ENCODE measurements at places on chromosomes 12 and 14.

GRCh38 chr12:88720231-88720630, 140.0 kb upstream of the KITLG start:
- DNase-seq, result no peak

DNA sequence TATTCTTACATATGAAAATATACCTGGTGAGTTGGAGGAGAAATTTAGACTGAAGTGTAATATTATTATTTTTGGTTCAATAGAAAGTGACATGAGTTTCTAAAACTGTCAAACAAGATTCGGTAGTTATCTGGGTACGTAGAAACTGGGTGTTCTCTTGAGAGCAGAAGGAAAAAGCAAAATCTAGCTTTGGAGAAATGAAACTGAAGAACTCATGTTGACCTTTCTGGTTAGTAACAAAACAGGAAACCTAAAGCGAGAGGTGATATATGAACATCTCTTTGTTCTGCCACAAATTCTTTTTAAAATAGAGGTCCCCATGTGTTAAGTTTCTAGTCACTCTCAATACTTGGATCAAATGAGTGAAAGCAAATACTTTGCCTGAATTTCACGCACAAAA, 401.7 kb downstream of the TRHDE start:
- DNase-seq, result no peak

DNA sequence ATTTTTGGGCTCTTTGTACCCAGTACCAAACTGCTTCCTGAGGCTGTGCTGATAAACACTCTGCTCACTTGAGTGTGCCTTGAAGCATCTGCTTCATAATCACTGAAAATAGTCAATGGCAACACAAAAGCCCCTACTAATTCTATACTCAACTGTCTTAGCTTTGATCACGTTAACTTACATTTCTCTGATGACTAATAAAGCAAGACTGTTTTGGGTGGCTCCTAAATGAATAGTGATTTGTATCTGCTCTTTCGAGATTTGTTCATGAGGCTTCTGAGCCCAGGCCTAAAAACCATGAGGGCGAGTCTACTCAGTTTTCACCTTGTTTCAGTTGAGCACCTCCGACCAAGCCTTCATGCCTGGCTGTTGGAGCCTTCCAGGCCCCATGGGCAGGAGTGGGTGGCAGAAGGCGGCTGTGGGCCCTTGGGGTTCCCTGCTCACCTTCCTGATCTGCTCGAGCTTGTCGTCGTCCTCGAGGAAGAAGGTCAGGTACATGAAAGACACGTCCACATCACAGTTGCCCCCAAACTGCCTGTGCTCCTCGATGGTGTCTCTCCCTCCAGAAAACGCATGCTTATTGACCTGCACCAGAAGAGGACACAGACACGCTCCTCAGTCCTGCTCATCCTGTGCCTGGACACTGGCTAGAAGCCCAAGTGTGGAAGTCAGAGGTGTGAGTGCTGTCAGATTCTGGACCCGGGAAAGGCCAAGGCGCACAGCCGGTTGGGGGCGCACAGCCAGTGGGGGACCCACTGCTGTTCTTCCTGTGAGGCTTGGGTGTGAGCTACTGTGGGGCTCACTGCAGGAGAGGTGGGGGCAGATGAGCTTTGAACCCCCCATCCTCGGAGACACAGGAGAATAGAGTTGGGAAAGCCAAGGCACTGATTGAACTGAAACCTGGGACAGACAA, 13.7 kb downstream of the SLC25A47 start:
- DNase-seq, result peak; percentile 30

- no peak for DNase-seq
Measured at GRCh38 chr14:87656315-87656714, 336.7 kb downstream of the GALC start.

DNA sequence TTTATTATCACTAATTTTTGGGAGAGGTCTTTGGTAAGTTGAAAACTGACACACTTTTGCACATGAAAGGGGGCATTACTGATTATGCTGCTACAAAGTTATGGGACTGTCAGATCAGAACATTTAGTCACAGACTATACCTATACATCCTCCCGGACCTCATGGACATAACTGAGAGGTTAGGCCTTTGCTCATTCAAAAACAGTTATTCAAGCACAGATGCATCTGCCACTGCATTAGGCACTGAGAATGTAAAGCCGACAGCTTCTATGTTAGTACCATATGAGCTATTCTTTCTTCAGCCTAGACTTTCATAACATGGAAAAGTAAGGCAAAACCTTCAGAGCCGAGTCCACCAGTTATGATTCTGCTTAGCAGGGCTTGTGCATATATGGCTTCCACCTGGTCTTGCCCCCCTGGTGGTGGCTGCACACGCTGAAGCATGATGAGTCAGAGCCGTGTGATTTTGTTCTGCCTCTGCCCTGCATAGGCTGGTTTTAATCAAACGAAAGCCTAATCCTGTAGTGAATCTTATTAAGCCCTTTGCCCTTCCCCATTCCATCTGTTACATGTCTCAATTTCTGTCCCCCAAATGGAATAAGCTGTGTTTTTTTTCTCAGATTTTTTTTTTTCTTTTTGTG, 21.8 kb upstream of the RNU6-8 start:
- peak; percentile 79 for DNase-seq

Measured in islet precursor cell (in vitro differentiated cells).